PC-3 (cell line): ENCODE measurements at places on chromosomes 7 and 10.
A peak's percentile ranks its signal among the peaks of the same experiment; 100 is the strongest.

- no peak overlapping the region for H3K27ac ChIP-seq
- no peaks in the 10 kb centered on the region for H3K36me3 ChIP-seq
- no peaks in the 10 kb centered on the region for H3K4me1 ChIP-seq
Measured at GRCh38 chr10:128539510-128540127, 413.4 kb upstream of the MKI67 start.

GRCh38 chr10:121154846-121155245 is 303.7 kb downstream of the WDR11 start:
- H3K27me3 ChIP-seq, result no peaks in the 10 kb centered on the region
- no peaks in the 10 kb centered on the region for H3K36me3 ChIP-seq
- H3K4me3 ChIP-seq, result no peak overlapping the region
- DNase-seq, result no peak

DNA sequence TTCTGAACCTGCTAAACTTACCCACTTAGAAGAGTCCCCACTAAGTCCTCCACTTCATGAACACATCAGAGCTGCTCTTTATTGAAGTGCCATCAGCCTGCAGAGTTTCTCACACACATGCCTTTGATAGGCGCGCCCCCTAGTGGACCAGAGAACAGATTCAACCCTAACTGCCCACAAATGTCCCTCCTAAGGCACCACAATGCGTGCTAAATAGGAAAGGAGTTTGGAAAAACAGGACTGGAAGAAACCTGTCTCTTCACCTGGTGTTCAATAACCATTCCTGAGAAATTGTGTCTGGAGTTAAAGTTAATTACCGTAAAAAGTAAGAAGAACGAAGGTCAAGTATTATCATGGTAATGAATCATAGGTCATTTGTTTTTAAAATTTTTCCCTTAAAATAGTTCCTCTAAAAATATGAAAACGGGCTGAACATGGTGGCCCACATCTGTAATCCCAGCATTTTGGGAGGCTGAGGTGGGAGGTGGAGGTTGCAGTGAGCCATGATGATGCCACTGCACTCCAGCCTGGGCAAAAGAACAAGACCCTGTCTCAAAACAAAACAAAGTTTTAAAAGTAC is 249.7 kb downstream of the ELMO1 start:
- H3K27me3 ChIP-seq, result peaks cover 14% of the 10 kb centered on the region; the same call in 1 of the 2 replicates
- no peaks in the 10 kb centered on the region for H3K4me1 ChIP-seq

DNA sequence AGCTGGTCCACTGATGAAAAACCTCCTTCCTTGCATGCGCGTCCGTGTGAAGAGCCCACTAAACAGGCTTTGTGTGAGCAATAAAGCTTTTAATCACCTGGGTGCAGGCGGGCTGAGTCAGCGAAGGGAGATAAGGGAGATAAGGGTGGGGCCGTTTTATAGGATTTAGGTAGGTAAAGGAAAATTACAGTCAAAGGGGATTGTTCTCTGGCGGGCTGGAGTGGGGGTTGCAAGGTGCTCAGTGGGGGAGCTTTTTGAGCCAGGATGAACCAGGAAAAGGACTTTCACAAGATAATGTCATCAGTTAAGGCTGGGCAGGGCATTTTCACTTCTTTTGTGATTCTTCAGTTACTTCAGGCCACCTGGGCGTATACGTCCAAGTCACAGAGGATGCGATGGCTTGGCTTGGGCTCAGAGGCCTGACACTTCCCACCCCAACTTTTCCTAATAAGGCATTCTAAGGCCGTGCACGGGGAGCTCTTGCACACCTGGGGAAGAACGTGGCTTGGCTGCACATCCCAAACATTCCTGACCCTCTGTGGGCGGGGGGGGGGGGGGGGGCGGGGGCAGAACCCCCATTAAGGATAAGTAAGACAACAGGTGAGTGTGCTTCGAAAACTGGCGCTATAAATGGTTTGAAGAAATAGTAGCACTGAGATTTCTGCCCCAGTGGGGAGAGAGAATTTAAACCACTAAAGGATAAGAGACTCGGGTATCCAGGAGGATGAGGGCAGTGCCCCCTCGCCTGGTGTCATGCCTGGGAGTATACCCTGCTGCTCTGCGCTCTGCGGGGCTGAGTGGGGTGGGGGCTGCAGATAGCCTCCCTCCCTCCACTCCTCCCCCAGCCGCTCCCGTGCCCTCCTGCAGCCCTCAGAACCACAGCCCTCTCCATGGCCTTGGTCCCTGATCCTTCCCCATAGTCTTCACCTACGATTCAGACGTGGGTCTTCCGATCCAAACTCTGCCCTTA is 217.6 kb downstream of the MLLT10 start:
- H3K27ac ChIP-seq, result peak overlapping the region; percentile 100
- no peaks in the 10 kb centered on the region for H3K27me3 ChIP-seq
- H3K4me3 ChIP-seq, result no peak overlapping the region; the same call in 1 of the 2 replicates
- DNase-seq, result peak; percentile 70

- no peak overlapping the region for H3K4me3 ChIP-seq
- no peaks in the 10 kb centered on the region for H3K36me3 ChIP-seq
Measured at GRCh38 chr10:91643700-91644099, 10.8 kb upstream of the PPP1R3C start.

- H3K4me3 ChIP-seq, result no peak overlapping the region
- no peak for DNase-seq
- H3K27me3 ChIP-seq, result no peaks in the 10 kb centered on the region
- no peaks in the 10 kb centered on the region for H3K36me3 ChIP-seq
Measured at GRCh38 chr10:483261-483660, 206.2 kb downstream of the DIP2C start.

GRCh38 chr7:133703547-133703946 is 423.6 kb upstream of the LRGUK start:
- no peaks in the 10 kb centered on the region for H3K27me3 ChIP-seq
- no peak for DNase-seq
- no peak overlapping the region for H3K4me3 ChIP-seq
- H3K36me3 ChIP-seq, result no peaks in the 10 kb centered on the region
- H3K4me1 ChIP-seq, result peaks cover 24% of the 10 kb centered on the region

DNA sequence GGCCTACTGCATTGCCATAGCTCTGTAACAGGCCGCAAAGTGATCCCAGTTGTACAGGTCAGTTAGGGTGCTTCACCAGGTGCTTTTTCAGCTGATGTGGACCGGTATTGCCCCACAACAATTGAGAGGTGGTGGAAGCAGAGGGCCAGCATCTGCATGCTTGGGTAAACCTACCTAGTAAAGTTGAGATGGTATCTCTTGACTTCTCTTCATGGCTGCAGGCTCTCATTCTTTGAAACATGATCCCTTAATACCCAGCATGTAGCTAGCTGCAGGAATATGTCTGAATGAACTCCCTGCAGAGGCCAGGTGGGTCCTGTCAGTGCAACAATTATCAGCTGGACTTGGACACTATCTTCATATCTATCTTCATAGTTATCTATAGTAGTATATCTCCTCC is 60.7 kb upstream of the CCDC6 start:
- H3K36me3 ChIP-seq, result no peaks in the 10 kb centered on the region
- peaks cover 56% of the 10 kb centered on the region for H3K4me1 ChIP-seq
- peak; percentile 66 for DNase-seq
- peak overlapping the region; percentile 4; the same call in 1 of the 2 replicates for H3K27ac ChIP-seq

GRCh38 chr10:8396675-8397074 is 342.2 kb downstream of the GATA3 start:
- no peak overlapping the region for H3K4me3 ChIP-seq
- no peak overlapping the region for H3K27ac ChIP-seq
- no peaks in the 10 kb centered on the region for H3K27me3 ChIP-seq
- H3K36me3 ChIP-seq, result no peaks in the 10 kb centered on the region
- H3K4me1 ChIP-seq, result peaks cover 25% of the 10 kb centered on the region

- H3K27me3 ChIP-seq, result peaks cover 48% of the 10 kb centered on the region
- no peak for DNase-seq
- no peak overlapping the region for H3K4me3 ChIP-seq
- no peak overlapping the region for H3K27ac ChIP-seq
Measured at GRCh38 chr10:26543567-26544306, 105.6 kb downstream of the APBB1IP start.

DNA sequence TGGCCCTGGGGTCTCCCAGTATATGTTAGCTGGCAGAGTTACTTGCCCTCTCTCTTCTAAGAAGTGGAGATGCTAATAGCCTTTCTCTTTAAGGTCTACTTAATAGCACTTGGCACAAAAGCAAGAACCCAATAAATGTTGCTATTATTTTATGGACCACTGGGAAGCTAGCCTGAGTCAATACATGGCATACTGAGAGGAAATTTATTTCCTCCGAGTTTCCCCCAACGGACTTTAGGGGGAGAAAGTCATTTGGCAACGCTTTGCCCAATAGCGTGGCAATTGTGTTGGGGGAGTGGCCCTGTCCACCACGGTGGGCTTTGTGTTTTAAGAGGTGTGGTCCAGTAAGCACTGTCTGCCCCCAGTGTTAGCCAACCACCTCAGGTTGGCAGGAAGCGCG is 87.4 kb upstream of the SMNDC1 start:
- peaks cover 17% of the 10 kb centered on the region for H3K4me1 ChIP-seq
- DNase-seq, result peak; percentile 17
- no peaks in the 10 kb centered on the region for H3K36me3 ChIP-seq
- no peak overlapping the region for H3K4me3 ChIP-seq
- H3K27ac ChIP-seq, result peak overlapping the region; percentile 20; the same call in 1 of the 2 replicates

- DNase-seq, result no peak
- no peaks in the 10 kb centered on the region for H3K36me3 ChIP-seq
- H3K4me3 ChIP-seq, result no peak overlapping the region
Measured at GRCh38 chr7:33351709-33352108, 222.3 kb downstream of the BBS9 start.

- H3K27me3 ChIP-seq, result no peaks in the 10 kb centered on the region
- H3K27ac ChIP-seq, result no peak overlapping the region
- H3K36me3 ChIP-seq, result peaks cover 8% of the 10 kb centered on the region; the same call in 1 of the 2 replicates
- no peak for DNase-seq
- H3K4me1 ChIP-seq, result no peaks in the 10 kb centered on the region
Measured at GRCh38 chr7:35849158-35849831, 48.4 kb downstream of the SEPTIN7 start.

DNA sequence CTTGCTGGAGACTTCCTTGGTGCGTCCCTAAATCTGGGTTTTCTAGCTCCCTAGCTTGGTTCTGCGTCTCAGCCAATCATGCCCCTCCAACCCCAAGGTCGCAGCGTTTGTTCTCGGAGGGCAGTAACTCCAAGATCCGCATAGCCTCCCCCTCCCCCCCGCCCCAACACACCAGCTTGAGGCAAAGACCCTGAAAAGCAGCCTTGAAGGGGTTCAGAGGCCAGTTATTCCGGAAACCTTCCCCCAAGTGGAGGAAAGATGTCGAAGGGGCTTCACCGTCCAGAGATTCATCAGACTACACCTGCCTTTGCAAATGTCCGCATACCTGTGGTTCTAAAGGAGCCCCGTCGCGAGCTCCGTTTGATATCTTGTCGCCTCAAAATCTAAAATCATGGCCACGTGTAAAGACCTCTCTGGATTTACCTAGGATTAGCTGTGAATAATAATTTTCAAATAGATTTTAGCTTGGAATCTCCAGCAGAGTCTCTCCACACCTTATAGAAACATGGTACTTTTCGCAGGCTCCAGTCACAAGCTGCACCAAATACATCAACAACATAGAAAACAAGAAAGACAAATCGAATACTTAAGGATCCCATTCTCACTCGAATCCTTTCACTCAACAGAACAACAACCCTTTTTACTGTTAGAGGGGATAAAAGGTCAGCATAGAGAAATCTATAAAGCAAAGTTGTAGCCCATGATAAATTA is 7.9 kb downstream of the DLX6 start:
- H3K27me3 ChIP-seq, result peaks cover 62% of the 10 kb centered on the region
- H3K4me1 ChIP-seq, result peaks cover 6% of the 10 kb centered on the region; the same call in 1 of the 2 replicates
- DNase-seq, result no peak

- H3K27ac ChIP-seq, result no peak overlapping the region
- no peak overlapping the region for H3K4me3 ChIP-seq
- no peak for DNase-seq
Measured at GRCh38 chr10:132943791-132944404, 1.5 kb upstream of the CFAP46 start.

- no peaks in the 10 kb centered on the region for H3K4me1 ChIP-seq
- no peak for DNase-seq
- H3K27me3 ChIP-seq, result no peaks in the 10 kb centered on the region
- H3K4me3 ChIP-seq, result no peak overlapping the region
Measured at GRCh38 chr10:119754085-119754484, 28.2 kb downstream of the INPP5F start.
